ENCODE measurements at places on chromosomes 3 and 15.

GRCh38 chr3:61894988-61895935 lies 333.9 kb downstream of the PTPRG start:
- DNase-seq = peak; percentile 91

- DNase-seq = peak; percentile 78
Measured at GRCh38 chr3:58471025-58471887, 20.6 kb upstream of the KCTD6 start.

DNA sequence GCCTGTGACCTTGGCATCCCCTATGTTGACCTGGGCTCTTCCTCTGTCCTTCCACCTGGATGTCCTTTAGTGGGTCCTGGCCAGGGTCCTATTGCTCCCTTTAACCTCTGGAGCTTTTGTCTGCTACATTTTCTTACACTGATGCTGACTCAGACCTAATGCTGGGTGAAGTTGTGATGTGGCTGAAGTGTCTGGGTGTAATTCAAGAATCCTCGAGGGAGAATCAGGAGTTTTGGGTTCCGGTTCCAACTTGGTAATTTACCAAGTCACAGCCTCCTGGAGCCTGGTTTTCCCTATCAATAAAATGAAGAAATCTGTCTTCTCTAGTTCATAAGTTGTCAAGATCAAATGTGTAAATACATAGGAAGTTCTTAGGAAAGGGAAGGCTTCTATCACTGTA lies 25.6 kb downstream of the CEP19 start:
- no peak for DNase-seq

GRCh38 chr15:63870487-63871209 lies 36.9 kb upstream of the HERC1 start:
- peak; percentile 74 for DNase-seq

- no peak for DNase-seq
Measured at GRCh38 chr3:11282250-11283138, 10.3 kb downstream of the ATG7 start.

DNA sequence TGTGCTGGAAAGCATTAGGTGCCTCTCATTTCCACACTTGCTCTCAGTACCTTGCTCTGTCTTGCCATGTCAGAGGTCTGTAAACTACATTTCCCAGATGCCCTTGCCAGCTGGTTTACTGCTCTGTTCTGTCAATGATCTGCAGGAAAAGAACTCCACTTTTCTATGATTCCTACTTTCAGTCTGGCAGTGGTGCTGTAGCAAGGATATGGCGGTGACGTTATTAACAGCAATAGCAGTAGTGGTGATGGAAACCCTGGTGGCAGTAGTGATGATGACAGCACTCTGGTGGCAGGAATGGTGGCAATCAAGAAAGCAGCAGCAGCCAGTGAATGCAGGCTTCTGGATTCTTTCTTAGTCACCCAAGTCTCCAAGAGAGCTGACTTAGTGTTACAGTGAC lies 665.2 kb downstream of the DIPK2A start:
- no peak for DNase-seq

GRCh38 chr3:32886296-32886695 lies 65.1 kb upstream of the CCR4 start:
- DNase-seq = no peak
